Foreskin fibroblast (primary cell): ENCODE measurements at places on chromosomes 12 and 14.

GRCh38 chr12:27332407-27332713, 276 bp upstream of the BMAL2 start:
- DNase-seq, result no peak

- no peak for DNase-seq
These were observed 153.1 kb downstream of the BCAT1 start for GRCh38 chr12:24795699-24796347.

- DNase-seq, result no peak
These were observed 68.6 kb downstream of the NUAK1 start for GRCh38 chr12:106070147-106070546.

DNA sequence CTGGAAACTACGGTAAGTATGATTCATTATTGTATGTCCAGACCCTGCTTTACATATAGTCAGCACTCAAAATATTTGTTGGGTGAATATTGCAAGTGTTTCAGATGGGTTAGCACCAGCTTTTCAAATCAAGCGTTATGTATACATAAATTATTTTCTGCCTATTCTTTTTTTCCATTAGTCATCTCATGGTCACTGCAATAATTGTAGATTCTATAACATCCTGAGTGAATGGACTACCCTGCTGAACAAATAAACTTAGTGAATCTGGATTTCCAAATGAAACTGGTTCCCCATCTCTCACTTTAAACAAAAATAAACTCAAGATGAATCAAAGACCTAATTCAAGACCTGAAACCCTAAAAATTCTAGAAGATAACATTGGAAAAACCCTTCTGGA, 152.3 kb downstream of the DIO2 start:
- DNase-seq, result peak; percentile 19

- DNase-seq, result no peak
These were observed 900 bp downstream of the NOP2 start for GRCh38 chr12:6567112-6567670.

- DNase-seq, result peak; percentile 52
These were observed 1183.7 kb upstream of the TMEM132C start for GRCh38 chr12:127083008-127083949.

DNA sequence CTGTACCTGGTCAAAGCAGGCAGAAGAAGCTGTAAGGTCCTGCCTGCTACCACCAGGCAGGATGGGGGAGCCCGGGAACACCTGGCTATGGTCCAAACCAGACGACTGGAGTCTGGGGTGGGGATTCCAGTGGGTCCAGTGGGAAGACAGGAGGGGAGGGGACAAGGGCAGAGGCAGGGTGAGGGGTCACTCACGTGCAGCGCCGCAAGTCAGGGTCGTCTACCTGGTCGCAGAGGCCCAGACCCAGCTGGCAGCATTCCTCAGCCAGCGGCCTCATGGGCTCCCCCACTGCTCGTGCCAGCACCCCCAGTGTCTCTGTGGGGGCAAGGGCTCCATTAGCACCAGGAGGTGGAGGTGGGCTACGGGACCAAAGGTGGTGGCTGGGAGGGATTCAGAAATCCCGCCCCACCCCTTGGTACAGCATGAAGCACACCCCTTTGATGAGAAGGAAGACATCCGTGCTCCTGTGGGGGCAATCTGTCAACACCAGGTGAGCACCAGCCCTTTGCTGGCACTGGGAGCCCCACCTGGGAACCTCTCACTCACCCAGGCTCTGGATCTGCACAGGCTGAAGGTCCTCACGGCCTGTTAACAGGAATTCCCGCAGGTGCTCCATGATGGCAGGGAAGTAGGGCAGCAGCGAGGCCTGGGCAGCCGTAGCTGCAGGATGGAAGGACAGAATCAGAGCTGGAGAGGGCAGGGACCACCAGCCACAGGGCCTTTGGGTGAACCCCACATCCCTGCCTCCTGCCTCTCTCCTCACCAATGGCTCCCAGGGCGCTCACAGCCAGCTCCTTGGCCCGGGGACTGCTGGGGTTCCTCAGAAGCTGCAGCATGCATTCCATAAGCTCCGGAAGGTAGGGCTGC, 4.3 kb downstream of the IPO4 start:
- DNase-seq, result no peak

- DNase-seq, result no peak
These were observed 4.5 kb upstream of the AKAP6 start for GRCh38 chr14:32324601-32325000.

GRCh38 chr12:62581288-62582064, 114.8 kb downstream of the MON2 start:
- DNase-seq, result peak; percentile 48

GRCh38 chr12:120257041-120257821, 8.3 kb downstream of the PXN start:
- peak; percentile 94 for DNase-seq

DNA sequence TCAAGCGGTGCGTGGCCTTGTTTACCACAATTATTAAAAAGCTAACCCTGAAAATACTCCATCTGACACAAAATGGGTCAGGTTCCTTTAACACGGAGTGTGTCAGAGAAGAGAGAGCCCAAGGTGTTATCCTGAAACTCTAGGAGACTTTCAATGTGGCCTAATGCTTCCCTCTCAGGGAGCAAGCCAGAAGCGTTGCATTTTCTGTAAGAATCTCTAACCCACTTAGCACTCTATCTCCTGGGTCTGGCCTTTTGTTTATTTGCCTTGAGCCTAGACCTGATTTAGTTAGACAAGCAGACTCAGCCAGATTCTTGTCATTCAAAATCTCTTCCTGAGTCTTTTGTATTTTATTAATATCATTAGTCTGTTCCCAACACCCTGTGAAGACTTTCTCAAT, 184.0 kb upstream of the SYT1 start:
- DNase-seq, result no peak

GRCh38 chr14:104099096-104100041, 13.9 kb downstream of the ASPG start:
- DNase-seq, result no peak

GRCh38 chr12:58814036-58814435, 106.3 kb downstream of the LRIG3 start:
- peak; percentile 47 for DNase-seq

GRCh38 chr12:117018685-117019084, 80.5 kb downstream of the TESC start:
- DNase-seq, result no peak

GRCh38 chr14:102693006-102693755, 84.1 kb upstream of the TRAF3 start:
- peak; percentile 29 for DNase-seq

DNA sequence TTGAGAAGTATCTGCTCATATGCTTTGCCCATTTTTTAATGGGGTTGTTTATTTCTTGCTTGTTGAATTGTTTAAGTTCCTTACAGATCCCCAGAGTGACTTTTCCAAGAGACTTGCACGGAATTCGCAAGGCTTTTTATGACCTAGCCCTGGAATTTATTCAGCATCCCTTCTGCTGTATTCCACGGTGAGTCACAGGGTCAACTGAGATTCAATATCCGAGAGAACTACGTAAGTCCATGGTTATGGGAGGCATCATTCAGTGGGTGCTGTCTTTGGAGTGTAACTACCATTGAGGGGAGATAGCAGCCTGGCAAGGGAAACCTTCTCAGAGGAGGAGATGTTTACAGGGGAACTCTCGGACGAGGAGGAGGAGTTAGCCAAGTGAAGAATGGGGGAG, 20.9 kb upstream of the GPRC5A start:
- DNase-seq, result peak; percentile 98

- DNase-seq, result peak; percentile 30
These were observed 17.4 kb downstream of the CEP170B start for GRCh38 chr14:104882325-104882973.

- DNase-seq, result no peak
These were observed 189.4 kb downstream of the RPS29 start for GRCh38 chr14:49396801-49397200.

- peak; percentile 66 for DNase-seq
These were observed 44.6 kb upstream of the KITLG start for GRCh38 chr12:88624911-88625310.

DNA sequence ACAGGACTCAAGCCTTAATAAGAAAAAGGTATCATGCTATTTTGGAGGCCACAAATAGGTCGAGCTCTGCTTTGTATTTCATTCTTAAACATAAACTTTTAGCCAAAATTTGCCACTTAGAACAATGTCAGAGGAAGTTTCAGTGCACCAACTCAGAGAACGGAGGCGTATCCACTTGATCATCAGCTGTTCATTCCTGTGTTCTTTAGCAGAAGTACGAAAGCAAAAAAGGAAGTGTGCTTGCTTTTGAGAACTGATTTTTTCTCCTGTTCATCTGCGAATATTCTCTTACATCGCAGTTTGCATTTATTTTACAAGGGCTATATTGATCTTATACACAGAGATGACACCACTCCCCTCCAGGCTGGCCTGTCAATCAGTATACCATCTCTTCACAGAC, 188.6 kb upstream of the SOX5 start:
- DNase-seq, result no peak
